CD8-positive, alpha-beta memory T cell (primary cell): ENCODE measurements at places on chromosomes 7 and 10. TPM values are rescaled to one million over a fixed set of nuclear protein-coding genes. Genes with fewer than 3 reads are reported as not detected.

SPDYE9 gene
- not detected for total RNA-seq

JAKMIP3 gene
- 0.09 TPM for total RNA-seq

DNA sequence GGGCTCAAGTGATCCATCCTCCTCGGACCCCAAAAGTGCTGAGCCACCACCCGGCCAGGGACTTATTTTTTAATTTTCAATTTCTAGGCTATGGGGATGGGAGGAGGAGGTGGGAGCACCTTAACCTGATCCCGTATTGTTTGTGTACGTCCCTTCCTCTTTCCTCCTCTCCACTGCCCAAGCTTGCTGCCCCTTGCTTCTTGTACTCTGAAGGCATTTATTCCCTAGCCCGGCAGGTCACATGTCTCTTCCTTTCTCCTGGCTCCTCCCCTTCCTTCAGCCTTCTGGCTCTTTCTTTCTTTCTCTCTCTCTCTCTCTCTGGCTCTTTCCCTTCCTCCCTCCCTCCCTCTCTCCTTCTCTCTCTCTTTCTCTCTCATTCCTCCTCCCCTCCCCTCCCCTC, 56.0 kb downstream of the COL26A1 start:
- no peak overlapping the region for H3K27ac ChIP-seq
- no peak overlapping the region for H3K4me3 ChIP-seq
- DNase-seq, result no peak

DNA sequence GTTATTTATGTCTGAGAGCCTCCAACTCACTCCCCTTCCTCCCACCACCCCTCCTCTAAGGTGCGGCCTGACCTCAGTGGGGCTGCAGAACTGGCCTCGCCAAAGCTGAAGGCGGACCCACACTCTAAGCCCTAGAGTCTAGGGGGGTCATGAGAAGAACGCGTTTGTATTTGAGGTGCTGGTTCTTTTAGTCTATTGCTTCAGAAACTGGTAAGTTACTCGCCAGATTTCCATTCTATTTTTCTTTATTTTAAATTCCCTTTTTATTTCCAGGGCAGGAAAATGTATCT, 357.5 kb downstream of the DNAJB6 start:
- no peak overlapping the region for H3K4me3 ChIP-seq
- H3K27ac ChIP-seq, result no peak overlapping the region
- H3K27me3 ChIP-seq, result peaks cover 10% of the 10 kb centered on the region
- H3K4me1 ChIP-seq, result peaks cover 12% of the 10 kb centered on the region
- DNase-seq, result no peak

DNA sequence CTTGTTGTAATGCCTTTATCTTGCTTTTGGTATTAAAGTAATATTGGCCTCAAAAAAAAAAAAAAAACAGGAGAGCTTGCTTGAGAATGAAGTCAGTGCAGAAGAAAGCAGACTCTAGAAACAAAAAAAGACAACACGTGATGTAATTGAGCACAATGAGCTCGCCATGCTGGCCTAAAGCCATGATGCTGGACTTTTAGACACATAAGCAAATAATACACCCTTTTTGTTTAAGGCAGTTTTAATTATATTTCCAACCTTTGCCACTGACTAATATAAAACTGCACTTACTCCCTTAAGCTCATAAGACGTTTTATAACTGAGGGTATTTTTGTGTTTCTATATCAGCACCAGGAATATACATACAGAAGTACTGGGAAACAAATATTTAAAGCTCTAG, 798.3 kb downstream of the KCNMA1 start:
- no peak overlapping the region for H3K27ac ChIP-seq
- H3K36me3 ChIP-seq, result no peaks in the 10 kb centered on the region
- H3K4me3 ChIP-seq, result no peak overlapping the region
- H3K27me3 ChIP-seq, result no peaks in the 10 kb centered on the region
- no peak for DNase-seq

GRCh38 chr10:640673-641045, 48.8 kb downstream of the DIP2C start:
- no peaks in the 10 kb centered on the region for H3K27me3 ChIP-seq
- no peaks in the 10 kb centered on the region for H3K36me3 ChIP-seq
- H3K4me3 ChIP-seq, result no peak overlapping the region
- no peak overlapping the region for H3K27ac ChIP-seq
- no peak for DNase-seq

DNA sequence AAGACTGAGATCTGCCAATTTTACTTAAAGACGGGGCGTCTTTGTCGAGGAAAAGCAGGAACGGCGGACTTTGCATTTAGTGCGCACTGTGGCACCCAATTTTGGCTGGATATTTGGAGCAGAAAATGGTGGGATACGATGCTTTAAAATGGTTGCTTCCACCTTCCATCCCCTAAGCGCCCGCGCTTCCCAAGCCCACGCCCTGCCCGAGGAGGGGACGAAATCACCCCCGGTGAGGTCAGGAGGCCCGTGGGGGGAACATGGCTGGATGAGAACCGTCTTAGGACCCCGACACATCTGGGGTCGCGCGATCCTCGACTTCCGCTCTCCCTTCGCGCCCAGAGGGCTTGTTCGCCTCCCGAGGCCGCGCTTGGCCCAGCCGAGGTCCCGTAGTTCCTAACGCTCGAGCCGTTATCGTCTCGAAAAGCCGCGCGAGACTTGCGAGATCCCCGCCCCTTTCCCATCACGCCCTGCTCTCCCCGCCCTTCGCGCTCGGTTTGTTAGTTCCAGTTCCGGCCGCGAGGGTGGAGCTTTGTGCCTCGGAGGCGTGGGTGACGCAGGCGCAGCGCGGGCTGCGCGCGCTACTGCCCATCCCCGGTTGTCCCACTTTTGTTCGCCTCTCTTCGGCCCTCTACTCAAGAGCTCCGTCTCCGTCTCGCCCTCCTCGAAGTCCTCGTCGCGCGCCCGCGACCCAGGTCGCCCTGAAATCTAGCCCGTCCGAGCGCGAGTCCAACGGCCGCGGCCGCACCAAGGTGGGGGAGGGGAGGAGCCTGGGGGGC, at the start of gene SRRT:
TSS of gene SRRT (plus strand) at position 527 of the 779 bp plus-strand sequence. CDS start 488 bp downstream, outside the sequence.
- no peaks in the 10 kb centered on the region for H3K27me3 ChIP-seq
- H3K4me3 ChIP-seq, result peak within 1 kb of the TSS; percentile 84
- peaks cover 29% of the 10 kb centered on the region for H3K4me1 ChIP-seq
- peak within 1 kb of the TSS; percentile 86 for H3K27ac ChIP-seq
- peak; percentile 98 for DNase-seq

SFRP5 gene
- total RNA-seq, result not detected

DNA sequence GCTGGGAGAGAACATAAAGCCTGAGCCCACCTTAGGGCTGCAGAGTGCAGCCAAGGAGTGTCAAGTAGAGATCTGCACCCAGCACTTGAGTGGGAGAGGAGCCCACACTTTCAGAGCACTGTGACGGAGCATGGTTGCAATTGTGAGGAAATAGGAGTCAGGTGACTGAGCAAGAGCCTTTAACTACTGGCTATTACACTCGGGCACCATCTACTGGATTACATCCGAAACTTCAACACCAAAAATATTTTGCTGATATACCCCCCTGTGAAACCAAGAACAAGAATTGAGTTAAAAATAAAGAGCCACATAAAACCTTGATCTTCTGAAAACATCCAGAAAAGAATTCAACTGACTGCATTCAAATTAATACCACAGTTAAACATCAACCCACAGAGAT, 657.9 kb downstream of the NXPH1 start:
- no peaks in the 10 kb centered on the region for H3K36me3 ChIP-seq
- no peak overlapping the region for H3K4me3 ChIP-seq
- DNase-seq, result no peak
- H3K27ac ChIP-seq, result no peak overlapping the region

TET1 gene
- total RNA-seq, result 0.63 TPM

ANKRD7 gene
- total RNA-seq, result 0.64 TPM

GRCh38 chr7:126667742-126668366, 584.9 kb downstream of the GRM8 start:
- no peaks in the 10 kb centered on the region for H3K36me3 ChIP-seq
- no peaks in the 10 kb centered on the region for H3K27me3 ChIP-seq
- no peaks in the 10 kb centered on the region for H3K4me1 ChIP-seq
- DNase-seq, result no peak

ARHGEF35 gene
- total RNA-seq, result 4.0 TPM

DNA sequence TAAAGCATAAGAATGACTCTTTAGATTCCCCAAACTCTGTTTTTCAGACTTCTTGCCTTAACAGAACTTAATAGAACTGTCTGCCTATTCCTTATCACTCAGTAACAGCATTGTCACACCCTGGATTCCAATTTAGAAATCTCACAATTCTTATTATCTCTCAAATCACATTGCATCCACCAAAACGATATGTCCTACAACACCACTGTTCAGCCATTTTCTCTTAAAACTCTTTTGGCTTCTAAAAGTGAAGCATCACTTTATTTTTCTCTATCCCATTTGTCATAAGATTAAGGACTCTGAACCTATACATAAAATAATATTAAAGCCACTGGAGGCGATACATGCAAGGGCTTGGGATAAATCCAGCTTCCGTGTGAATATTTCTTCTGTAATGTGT, 1.2 kb upstream of the CPED1 start:
- no peak overlapping the region for H3K4me3 ChIP-seq
- no peak overlapping the region for H3K27ac ChIP-seq
- DNase-seq, result no peak
- H3K36me3 ChIP-seq, result no peaks in the 10 kb centered on the region
- peaks cover 27% of the 10 kb centered on the region for H3K27me3 ChIP-seq
- H3K4me1 ChIP-seq, result peaks cover 14% of the 10 kb centered on the region

GRCh38 chr7:55555160-55555559, 17.1 kb downstream of the VOPP1 start:
- no peak overlapping the region for H3K27ac ChIP-seq
- no peak overlapping the region for H3K4me3 ChIP-seq

- H3K4me3 ChIP-seq, result no peak overlapping the region
- peak; percentile 9 for DNase-seq
- H3K27ac ChIP-seq, result no peak overlapping the region
- H3K4me1 ChIP-seq, result no peaks in the 10 kb centered on the region
Observed at GRCh38 chr10:60964257-60965235, 20.6 kb upstream of the RHOBTB1 start.

LIPM gene
- total RNA-seq, result not detected

DNA sequence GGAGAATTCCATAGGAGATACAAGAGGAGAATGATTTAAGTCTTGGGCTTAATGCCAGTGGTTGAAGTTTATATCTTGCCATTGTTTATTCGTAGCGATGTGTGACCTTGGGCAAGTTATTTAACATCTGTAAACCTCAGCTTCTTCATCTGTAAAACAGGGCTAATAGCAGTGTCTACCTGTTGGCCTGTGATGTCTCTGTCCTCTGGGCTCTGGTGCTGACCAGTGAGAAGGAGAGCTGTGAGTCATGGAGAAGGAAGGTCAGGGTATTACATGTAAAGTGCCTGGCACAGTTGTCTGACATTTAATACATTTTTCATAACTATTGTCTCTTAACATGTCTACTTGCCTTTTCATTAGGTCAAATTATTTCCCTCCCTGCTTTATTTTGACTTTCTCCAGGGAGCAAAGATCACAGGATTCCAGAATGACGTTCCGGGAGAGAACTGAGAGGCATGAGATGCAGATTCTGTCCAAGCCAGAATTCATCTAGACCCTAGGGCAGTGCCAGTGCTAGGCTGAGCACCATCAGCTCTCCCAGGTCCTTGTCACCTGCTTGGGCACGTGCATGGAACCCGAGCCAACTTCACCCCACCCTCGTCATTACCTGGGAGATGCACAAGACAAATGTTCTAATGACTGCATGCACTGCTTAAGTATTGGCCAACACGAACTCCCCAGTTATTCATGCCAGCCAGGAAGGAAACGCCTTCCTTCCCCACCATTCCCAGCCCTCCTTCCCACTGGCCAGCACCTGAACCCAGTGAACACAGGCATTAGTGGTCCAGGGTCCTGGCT, 187.9 kb downstream of the DPY19L1 start:
- no peak overlapping the region for H3K27ac ChIP-seq
- H3K36me3 ChIP-seq, result no peaks in the 10 kb centered on the region
- no peaks in the 10 kb centered on the region for H3K27me3 ChIP-seq
- no peaks in the 10 kb centered on the region for H3K4me1 ChIP-seq

P4HA1 gene
- 31.9 TPM for total RNA-seq

DNA sequence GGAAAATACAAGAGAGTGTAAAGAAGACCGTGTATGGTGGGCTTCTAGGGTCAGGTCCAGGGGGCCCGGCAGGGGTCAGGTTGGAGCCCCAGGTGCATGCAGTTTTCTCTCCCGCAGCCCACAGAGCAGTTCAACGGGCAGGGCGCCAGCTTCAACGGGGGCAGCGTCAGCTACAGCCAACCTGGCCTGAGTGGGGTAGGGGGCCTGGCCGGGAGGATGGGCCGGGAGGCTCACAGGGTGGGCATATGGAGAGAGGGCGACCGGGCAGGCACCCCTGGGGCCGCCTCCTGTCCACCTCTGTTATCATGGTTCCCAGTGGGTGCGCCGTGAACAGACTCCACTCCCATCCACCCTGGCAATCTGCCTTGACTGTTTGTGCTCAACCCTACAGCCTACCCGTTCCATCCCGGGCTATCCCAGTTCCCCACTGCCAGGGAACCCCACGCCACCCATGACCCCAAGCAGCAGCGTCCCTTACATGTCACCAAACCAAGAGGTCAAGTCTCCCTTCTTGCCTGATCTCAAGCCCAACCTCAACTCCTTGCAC, 11.5 kb downstream of the ZMIZ2 start:
- no peak overlapping the region for H3K27ac ChIP-seq
- no peak for DNase-seq
- H3K4me3 ChIP-seq, result no peak overlapping the region
- H3K27me3 ChIP-seq, result no peaks in the 10 kb centered on the region

- H3K36me3 ChIP-seq, result no peaks in the 10 kb centered on the region
- no peak overlapping the region for H3K4me3 ChIP-seq
Observed at GRCh38 chr10:59006511-59007306, 169.7 kb upstream of the PHYHIPL start.

GCK gene
- total RNA-seq, result 1.8 TPM

- no peak overlapping the region for H3K4me3 ChIP-seq
- H3K27me3 ChIP-seq, result peaks cover 88% of the 10 kb centered on the region
- no peak for DNase-seq
- no peak overlapping the region for H3K27ac ChIP-seq
Observed at GRCh38 chr7:27155816-27156507, 513 bp downstream of the HOXA7 start.

DNA sequence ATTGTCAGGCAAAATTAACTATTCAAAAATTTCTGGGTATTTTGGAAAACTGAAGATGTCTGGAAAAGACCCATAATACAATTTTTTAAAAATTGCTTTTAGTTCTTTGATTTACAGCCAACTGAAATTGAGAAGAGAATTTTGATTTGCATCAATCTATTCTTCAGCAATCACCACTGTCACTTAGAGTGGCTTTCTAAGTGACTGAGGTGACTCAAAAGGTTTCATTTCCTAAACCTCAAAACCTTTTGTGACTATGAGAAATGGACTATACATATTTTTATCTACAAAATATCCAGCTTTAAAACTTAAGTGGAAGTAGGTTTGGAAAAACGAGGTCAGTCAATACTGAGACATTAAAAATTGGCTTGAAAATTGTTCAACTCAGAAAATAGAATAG, 60.0 kb downstream of the ENO4 start:
- no peaks in the 10 kb centered on the region for H3K27me3 ChIP-seq
- H3K4me1 ChIP-seq, result no peaks in the 10 kb centered on the region
- H3K4me3 ChIP-seq, result no peak overlapping the region
- H3K27ac ChIP-seq, result no peak overlapping the region
- no peaks in the 10 kb centered on the region for H3K36me3 ChIP-seq
